Neural progenitor cell (in vitro differentiated cells): ENCODE measurements at places on chromosomes 7 and 10.

- DNase-seq = peak; percentile 26
Observed at GRCh38 chr10:11197266-11197712, 179.6 kb downstream of the CELF2 start.

- DNase-seq = no peak
Observed at GRCh38 chr7:4209126-4209525, 473.0 kb upstream of the FOXK1 start.

DNA sequence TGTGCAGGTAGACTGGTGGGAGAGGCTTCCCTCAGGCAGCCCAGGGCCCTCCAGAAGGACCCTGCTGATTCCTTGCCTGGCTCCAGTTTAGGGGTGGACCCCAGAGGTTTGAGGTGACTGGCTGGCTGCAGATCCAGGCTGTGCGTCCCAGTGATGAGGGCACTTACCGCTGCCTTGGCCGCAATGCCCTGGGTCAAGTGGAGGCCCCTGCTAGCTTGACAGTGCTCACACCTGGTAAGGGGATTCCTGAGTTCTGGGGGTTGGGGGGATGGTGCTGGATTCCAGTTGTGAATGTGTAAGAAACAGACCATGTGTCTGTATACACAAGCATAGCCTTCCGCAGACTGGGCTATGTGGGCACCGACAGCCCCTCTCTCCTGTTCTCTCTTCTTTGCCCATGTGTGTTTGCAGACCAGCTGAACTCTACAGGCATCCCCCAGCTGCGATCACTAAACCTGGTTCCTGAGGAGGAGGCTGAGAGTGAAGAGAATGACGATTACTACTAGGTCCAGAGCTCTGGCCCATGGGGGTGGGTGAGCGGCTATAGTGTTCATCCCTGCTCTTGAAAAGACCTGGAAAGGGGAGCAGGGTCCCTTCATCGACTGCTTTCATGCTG lies 2.7 kb downstream of the KAZALD1 start:
- no peak for DNase-seq

GRCh38 chr10:33799281-33799943 lies 464.9 kb upstream of the NRP1 start:
- no peak for DNase-seq

- DNase-seq = peak; percentile 62
Observed at GRCh38 chr7:86320889-86321288, 322.8 kb upstream of the GRM3 start.

GRCh38 chr7:45601094-45601493 lies 26.9 kb downstream of the ADCY1 start:
- DNase-seq = no peak

DNA sequence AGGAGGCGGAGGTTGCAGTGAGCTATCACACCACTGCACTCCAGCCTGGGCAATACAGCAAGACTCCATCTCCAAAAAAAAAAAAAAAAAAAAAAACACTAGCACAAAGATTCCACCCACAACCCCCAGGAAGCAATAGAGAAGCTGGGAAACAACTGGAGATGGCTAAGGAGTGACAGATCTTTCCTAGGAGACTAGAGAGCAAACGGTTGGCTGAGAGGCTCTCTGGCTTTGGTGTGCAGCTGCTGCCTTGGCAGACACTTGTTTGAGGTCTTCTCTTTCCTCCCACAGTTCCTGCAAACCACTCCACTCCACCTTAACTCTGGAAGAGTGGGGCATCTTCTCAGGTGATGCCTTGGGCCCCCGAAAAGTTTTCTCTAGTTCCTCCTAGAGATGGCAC lies 78.5 kb upstream of the LANCL2 start:
- DNase-seq = no peak

DNA sequence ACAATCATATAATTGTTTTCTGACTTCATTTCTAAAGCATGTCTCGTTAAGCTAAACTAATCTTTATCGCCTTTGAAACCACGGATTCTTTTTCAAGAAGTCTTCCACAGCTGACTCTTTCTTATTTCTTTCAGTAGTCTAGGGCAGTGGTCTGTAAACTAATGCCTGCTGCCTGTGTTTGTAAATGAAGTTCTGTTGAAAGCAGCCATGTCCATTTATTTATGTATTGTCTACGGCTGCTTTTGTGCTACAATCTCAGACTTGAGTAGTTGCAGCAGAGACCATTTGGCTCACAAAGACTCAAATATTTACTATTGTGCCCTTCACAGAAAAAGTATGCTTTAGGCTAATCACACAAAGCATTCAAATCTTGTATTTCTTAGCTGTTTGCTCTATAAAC lies 20.3 kb upstream of the ABLIM1 start:
- DNase-seq = peak; percentile 58

GRCh38 chr10:67127441-67127840 lies 201.6 kb downstream of the LRRTM3 start:
- DNase-seq = no peak

DNA sequence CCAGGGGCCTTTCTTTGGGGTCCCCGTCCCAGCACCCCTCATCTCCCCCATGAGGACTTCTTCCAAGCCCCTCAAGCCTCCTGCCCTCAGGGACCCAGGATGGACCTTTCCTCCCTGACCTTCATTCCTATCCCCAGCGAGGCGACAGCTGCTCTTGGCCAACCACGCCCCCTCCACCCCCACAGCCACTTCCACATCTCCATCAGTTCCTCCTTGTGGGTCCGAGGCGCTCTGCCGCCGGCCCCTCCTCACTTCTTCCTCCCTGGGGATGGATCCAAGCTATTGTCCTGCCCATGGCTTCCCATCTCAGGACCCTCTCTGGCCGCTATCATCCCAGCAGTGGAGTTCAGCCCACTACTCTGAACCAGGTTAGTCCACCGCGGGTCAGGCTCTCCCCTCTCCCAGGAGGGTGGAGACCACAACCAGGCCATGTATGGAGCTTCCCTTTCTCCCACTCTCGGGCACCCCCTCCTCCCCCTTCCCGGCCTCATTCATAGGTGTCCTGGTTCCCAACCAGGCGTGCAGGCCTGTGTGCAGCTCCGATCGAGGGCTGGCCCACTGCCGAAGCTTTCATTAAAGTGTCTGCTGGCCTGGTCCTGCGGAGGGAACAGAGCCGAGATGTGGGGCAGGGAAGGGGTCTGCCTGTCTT lies 1.7 kb upstream of the SH2B2 start:
- no peak for DNase-seq

- DNase-seq = no peak
Observed at GRCh38 chr7:68524126-68524525, 1074.1 kb upstream of the AUTS2 start.

DNA sequence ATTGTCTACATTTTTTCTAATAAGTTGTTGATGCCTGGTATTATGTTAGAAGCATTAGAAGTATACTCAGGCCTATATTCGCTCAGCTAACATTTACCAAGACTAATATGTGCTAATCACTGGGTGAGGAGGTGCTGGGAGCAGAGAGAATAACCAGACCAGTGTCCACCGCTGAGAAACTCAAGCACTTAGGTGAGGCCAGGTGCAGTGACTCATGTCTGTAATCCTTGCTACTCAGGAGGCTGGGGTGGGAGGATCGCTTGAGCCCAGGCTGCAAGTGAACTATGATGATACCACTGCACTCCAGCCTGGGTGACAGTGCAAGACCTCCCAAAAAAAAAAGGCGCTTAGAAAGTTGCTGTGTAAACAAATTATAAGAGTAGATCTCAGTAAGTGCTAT lies 182.2 kb upstream of the AOAH start:
- no peak for DNase-seq
